ENCODE measurements at places on chromosomes 12 and 14. TPM values are rescaled to one million over a fixed set of nuclear protein-coding genes. Genes with fewer than 3 reads are reported as not detected.

Gene ADGRD1
- total RNA-seq, result 0.81 TPM

Gene PAX9
- not detected for total RNA-seq

Gene CCDC175
- not detected for total RNA-seq

Gene ISCA2
- total RNA-seq, result 13.3 TPM

Gene FGF6
- total RNA-seq, result not detected

Gene STYK1
- 0.12 TPM for total RNA-seq

DNA sequence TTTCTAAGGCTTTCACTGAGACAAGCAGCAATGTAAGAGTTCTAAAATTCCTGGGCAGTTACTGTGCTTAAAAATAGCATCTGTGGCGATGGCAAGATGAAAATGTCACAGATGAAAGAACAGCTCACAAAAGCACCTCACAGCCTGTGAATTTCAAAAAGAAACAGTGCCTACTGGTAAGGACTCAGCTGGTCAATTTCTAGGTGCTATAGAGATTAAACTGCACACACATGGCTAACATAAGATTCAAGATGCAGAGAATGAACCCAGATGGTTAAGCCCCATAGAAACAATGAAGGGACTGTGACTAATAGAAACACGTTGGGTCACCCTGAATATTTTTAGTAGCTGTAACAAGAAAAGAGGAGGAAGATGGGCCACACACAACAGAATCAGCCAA, 12.0 kb upstream of the IL26 start:
- DNase-seq, result peak; percentile 8

DNA sequence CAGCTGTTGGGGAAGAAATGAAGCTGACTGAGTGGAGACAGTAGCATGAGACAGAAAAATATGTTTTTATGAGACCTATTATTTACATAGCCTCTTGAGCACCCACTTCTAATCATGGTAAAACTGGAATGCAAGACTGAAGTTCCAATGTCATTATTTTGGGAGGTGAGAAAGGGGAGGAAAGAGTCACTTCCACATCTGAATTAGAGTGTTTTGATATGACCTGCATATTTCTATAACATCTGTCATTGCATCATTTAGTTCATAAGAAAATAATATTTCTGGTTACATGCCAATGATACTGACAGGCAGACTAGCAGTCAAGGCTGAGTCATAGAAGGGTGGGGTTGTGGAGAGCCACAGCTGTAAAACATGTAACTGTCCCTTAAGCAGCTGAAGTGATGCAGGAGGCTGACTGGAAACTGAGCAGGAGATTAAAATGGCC, 26.7 kb downstream of the NTN4 start:
- peak; percentile 78 for DNase-seq

DNA sequence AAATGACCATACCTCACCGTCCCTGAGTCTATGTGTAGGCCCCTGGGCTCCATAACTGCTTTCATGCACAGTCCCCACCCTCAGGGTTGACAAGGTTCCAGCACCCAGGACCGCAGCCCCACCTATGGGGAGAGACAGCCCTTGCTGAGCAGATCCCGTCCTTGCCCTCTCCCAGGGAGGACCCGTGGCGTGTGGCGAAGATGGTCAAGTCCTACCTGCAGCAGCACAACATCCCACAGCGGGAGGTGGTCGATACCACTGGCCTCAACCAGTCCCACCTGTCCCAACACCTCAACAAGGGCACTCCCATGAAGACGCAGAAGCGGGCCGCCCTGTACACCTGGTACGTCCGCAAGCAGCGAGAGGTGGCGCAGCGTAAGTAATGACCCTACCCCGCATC, 10.3 kb downstream of the HNF1A start:
- DNase-seq, result no peak

DNA sequence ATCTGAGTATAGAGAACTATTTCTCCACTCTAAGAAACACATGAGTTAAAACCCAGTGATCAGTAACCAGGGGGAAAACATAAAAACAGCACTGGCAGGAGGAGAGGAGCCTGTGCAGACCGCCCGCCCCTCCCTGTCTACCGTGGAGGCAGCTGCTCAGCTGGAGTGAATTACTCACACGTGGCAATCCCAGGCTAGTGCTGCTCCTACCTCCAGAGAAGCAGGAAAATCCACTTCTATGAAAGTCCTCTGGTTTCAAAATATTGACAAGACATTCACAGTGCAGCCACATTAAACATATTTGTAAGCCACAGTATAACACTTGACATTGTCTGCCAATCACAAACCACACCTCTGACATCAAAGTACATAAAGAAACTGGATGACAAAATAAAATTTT, 16.7 kb downstream of the TMEM132D start:
- DNase-seq, result no peak

DNA sequence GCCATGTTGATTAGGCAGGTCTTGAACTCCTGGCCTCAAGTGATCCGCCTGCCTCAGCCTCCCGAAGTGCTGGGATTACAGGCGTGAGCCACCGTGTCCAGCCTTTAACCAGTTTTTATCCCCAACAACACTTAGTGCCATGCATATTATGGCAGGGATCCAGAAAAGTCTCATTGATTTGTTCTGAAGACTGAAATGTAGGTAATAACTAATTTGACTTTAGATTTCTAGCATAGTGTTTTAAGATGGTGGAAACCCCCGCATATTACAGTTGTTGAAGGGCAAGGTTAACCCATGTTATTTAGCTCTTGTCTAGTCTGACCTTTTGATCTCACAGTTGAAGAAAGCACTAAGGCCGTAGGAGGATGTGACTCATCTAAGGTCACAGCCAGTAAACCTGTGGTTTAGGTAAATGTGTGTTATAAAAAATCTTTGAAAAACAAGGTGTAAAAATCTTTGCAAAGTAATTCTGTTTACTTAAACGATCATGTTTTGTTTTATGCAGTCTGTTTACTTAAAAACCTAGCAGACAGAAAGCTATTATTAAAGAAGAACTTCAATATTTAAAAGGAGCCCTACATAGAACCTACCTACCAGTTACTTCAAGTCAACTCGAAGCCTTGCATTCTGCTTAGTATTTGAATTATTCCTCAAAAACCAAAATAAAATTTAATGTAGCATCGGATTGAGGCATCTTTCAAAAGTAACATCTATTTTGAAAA, 24.8 kb downstream of the BICDL1 start:
- peak; percentile 47 for DNase-seq

- DNase-seq, result no peak
Measured at GRCh38 chr12:85504164-85504563, 224.1 kb downstream of the ALX1 start.

DNA sequence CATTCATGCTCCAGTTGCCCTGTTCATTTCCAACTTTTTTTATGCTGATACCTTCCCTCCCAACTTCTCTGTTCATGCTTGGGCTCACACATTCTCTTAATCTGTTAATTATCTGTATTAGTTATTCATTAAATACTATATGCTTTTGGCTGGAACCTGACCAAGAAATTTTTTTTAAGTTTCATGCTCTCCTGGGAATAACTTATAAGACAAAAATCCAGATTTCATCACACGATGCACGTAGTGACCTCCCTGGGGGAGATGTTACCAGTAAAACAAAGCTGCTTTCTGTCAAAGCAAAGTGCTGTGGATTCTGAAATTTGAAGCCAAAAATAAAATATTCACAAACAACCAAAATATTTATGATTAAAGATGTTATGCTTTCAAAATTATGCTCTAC, 215.0 kb upstream of the USP15 start:
- no peak for DNase-seq

- DNase-seq, result no peak
Measured at GRCh38 chr14:79730953-79731352, 480.4 kb downstream of the DIO2 start.

- no peak for DNase-seq
Measured at GRCh38 chr12:11827091-11828061, 177.9 kb downstream of the ETV6 start.

- DNase-seq, result no peak
Measured at GRCh38 chr12:24582954-24583601, 365.8 kb downstream of the BCAT1 start.

- DNase-seq, result no peak
Measured at GRCh38 chr12:60209933-60210332, 614.1 kb downstream of the SLC16A7 start.

GRCh38 chr14:35362911-35363374, 41.6 kb downstream of the NFKBIA start:
- DNase-seq, result no peak

GRCh38 chr12:64590183-64590582, 20.1 kb upstream of the RASSF3 start:
- no peak for DNase-seq

- no peak for DNase-seq
Measured at GRCh38 chr14:92615451-92615850, 101.9 kb downstream of the RIN3 start.

GRCh38 chr12:62654326-62655241, 188.0 kb downstream of the MON2 start:
- no peak for DNase-seq

DNA sequence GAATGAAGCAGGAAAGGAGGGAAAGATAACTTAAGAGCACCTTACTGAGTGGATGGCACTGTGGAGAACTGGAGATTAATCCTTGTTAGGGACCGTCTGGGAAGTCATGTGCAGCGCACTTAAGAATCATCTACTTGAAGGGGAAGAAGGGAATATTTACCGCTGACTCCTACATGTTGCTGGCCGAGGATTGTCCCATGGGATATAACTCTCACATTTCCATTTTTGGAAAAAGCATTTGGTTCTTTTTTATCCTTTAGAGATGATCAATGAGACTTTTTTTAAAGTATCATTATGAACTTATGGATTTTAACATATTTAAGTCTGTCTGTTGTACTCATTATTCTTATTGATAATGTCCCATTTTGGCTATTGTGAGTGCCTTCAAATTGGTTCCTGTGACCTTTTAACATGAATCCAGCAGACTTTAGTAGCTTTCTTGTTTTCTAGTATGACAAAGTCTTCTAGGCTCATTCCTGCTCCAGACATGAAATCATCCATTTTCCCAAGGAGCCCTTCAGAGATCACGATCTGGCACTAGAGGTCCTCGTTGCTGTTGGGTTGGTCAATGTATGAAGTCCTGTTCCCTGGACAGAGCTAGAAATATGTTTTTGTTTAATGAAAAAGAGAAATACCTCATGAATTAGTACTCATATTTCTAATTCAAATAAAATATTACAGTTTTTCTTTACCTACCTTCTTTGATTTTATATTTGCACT, 20.2 kb upstream of the FAM234B start:
- no peak for DNase-seq

DNA sequence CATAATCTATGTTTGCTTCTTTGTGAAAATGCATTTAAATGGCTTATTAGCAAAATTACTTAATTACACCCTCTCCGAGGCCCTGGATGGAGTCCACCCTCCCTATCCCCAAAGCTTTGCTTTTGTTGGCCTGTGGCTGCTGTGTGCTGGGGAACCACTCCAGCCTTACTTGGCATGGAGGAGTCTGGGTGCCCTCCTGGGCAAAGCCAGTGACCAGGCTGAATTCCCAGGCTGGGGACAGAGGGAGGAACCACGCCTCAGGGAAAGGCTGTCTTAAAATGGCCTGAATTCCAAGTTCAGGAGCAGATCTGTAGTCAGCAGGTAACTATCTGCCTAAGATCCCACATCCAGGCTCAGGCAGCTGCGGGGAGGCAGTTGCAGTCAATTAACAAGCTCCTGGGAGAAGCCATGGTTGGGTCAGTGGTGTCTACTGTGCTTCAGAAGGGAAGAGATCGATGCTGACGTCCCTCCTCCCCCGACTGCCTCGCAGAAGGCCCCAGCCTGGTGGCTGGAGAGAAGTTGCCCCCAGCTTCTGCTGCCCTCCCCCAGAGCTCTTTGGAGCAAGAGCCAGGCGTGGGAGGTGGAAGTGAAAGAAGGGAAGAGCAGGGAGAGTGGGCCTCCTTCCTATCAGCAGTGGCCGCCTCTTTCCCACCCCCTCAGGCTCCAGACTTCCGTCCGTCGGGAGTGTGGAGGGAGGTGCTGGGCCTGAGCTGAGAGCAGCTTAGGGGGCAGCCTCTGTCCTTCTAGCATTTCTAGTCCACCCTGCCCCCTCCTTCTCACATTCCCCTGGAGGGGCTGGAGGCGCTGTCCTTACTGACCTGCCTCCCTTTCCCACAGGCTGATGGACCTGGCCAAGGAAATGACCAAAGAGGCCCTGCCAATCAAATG, 11.3 kb downstream of the VASH1 start:
- DNase-seq, result peak; percentile 62

GRCh38 chr12:68113644-68114043, 45.9 kb downstream of the IFNG start:
- DNase-seq, result no peak
